ENCODE measurements at places on chromosomes 7 and 10. TPM values are rescaled to one million over a fixed set of nuclear protein-coding genes. Genes with fewer than 3 reads are reported as not detected.

ANKRD61 gene
- not detected for total RNA-seq

TAS2R41 gene
- 0.66 TPM for total RNA-seq

ANKRD7 gene
- 1.2 TPM for total RNA-seq

FMC1 gene
- total RNA-seq: 17.4 TPM

IQUB gene
- 13.3 TPM for total RNA-seq

RNF32 gene
- 1.1 TPM for total RNA-seq

- no peak for DNase-seq
Measured at GRCh38 chr10:2214092-2214491, 476.8 kb upstream of the ADARB2 start.

DNA sequence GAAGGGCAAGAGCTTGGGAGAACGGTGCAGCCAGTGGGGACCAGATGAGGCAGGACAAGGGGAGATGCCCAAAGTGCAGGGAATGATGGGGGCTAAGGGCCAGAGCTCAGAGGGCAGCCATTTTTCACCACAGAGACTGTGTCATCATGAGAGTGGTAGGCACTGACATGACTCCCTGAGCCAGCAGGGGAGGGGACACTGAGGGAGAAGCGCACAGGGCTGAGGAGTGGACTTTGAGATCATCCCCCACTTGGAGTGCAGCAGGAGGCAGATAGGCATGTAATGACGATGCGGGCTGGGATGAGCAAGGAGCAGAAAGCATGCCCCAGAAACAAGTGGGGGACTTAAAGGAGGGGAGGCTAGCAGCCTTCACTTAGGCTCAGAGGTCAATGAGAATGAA, 5.2 kb upstream of the SMKR1 start:
- no peak for DNase-seq

DNA sequence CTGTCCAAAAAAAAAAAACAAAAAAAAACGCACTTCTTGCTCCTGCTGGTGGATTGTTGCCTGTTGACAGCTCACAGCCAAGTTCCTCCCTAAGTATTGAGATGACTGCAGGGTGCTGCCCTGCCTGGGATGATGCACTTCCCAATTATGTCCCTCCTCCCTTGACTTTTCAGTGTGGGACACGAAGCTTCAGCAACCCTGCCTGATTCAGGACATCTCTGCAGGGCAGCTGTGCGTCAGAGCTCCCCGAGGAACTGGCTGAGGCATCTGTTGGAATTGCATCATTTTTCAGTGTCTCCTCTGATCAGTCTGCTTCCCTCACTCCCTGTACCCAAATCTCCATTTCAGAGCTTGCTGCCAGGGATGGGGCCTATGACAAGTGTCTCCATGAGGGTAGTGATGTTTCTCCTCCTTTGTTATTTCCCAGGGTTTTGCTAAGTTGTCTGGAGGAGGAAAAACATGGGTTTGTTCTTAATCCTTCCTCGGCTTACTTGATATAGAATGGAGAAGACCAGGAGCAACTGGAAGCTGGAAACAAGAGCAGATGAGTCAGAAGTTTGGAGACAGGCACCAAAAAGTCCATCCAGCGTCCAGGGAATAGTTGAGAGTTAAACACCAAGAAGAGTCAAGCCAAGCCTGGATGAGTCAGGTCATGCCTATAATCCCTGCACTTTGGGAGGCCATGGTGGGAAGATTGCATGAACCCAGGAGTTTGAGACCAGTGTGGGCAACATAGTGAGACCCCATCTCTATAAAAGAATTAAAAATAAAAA, 355.1 kb downstream of the GALNT17 start:
- DNase-seq: no peak

DNA sequence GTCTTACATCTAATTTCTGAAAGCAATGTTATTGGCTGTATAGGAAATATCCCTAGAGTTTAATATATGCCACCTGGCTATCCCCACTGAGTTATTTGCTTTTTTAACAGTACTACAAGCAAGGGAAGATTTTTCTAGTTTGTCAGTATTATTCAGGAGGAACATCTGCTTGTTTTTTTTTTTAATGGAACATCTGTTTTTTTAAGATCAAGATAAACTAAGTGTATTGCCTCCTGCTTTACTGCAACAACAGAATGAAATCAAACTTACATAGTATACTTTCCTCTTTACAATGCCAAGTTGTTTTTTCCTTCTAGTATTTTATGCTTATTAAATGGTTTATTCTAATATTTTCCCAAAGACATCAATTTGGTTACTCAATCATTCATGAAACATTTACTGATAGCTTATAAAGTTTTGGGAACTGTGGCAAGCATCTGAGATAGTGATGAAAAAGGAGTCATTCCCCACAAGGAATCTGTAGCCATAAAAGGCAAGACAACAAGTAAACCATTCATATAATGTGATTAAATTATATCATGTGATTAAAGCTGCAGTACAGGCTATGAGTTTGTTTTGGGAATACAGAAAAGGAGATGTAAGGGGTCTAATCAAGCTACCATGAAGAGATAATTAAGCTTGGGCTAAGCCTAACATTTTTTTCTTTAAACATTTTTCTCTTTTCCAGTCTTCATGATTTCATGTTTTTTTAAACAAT, 17.4 kb downstream of the MTPN start:
- no peak for DNase-seq

DNA sequence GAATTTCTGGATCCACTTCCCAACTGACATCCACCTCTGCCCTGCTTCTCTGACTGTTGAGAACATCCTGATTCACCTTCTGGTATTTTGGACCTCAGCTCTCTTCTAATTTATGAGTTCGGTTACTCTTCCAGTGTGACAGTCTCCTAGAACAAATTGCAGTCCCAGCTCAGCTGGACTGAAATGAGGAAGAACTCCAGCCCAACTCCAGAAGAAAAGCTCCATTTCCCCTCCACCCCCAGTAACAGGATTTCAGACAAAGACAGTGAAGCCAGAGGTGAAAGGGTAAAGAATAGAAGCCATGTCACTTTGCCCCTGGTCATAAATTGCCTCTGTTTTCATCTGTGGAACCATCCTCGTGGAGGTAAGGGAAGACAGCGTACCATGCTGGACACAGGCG, 26.2 kb upstream of the INHBA start:
- DNase-seq: no peak

DNA sequence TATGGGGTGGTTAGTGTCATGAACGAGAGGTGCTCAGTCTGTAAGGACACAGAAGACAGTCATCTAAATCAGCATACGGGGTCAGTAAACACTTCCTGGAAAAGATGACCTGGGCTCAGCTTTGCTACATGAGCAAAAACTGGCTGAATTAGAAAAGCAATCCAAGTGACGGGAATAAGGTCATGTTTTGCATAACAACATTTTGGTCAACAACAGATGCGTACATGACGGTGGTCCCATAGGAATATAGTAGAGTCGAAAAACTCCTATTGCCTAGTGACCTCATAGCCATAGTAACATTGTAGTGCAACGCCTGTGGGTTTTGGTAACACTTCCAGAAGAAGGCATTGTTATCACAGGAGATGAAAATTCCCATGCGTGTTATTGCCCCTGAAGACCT, 92.9 kb downstream of the CTNNA3 start:
- DNase-seq: no peak
